ENCODE measurements at places on chromosomes 4 and X. TPM values are rescaled to one million over a fixed set of nuclear protein-coding genes. Genes with fewer than 3 reads are reported as not detected.

HSFX1 gene
- 0.10 TPM for total RNA-seq

DMP1 gene
- not detected for total RNA-seq

CENPVL2 gene
- not detected for total RNA-seq

NAT8L gene
- 0.21 TPM for total RNA-seq

ENPEP gene
- not detected for total RNA-seq

HELQ gene
- total RNA-seq: 10.9 TPM

FRMPD3 gene
- not detected for total RNA-seq

SLC6A14 gene
- not detected for total RNA-seq

TMEM154 gene
- total RNA-seq: 20.4 TPM

SLIT2 gene
- not detected for total RNA-seq

CDX4 gene
- not detected for total RNA-seq

PLXNB3 gene
- total RNA-seq: 0.44 TPM
